ENCODE measurements at places on chromosomes 6 and 20.
A peak's percentile ranks its signal among the peaks of the same experiment; 100 is the strongest.

GRCh38 chr20:10419550-10420133, 14.4 kb downstream of the MKKS start:
- DNase-seq = no peak

GRCh38 chr6:7188492-7188891, 80.7 kb downstream of the RREB1 start:
- DNase-seq = no peak

DNA sequence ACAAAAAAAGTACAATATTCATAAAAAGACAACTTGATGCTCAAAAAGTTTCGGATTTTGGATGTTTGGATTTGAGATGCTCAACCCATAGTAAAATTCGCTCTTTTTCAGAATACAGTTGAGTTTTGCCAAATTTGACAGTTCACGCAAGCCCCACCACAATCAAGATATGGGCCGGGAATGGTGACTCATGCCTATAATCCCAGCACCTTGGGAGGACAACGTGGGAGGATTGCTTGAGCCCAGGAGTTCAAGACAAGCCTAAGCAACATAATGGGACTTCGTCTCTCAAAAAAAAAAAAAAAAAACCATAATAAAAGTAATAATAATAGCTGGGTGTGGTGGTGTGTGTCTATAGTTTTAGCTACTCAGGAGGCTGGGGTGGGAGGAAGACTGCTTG, 51.3 kb downstream of the PHF20 start:
- no peak for DNase-seq

DNA sequence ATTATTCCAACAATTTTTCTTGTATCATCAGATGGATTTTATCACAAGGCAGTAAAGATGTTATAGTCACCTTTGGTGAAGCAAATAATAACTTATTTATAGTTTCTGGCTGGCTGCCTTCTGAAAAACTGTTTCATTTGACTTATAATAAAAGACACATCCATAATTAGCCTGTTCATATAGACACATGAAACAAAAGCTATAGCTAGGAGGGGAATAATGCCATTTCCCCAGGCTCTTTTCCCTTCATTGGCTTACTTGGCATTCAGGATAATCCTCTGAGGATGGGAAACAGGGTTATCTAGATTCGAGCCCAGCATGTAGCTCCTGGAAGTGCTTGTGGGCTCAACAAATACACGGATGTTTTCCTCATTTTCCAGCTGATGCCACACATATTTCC, 17.5 kb downstream of the MMP24 start:
- DNase-seq = no peak

DNA sequence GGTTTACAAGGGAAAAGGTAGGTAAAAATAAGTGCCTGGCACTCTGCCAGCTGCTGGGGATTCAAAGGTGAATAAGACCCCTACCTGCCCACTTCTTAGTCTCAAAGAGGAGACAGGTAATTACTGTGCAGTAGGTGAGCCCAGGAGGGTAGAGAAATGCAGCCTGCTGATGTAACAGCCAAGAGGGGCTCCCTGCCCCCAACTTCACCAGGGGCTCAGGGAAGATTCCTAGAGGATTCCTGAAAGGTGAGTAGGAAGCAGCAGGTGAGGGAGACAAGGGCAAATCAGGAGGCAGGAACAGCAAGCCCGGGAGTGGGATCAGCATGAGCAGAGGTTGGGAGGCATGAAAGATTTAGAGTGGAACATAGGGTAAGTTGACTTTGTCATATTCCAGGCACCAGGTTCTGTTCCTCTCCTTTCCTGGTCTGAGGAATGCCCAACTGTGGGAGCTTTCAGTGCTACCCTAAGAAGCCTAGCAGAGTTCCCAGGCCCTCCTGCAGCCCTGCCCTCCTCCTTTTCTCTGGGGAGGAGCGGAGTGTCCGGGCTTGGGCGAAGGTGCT, 258.1 kb downstream of the LRFN2 start:
- DNase-seq = no peak

DNA sequence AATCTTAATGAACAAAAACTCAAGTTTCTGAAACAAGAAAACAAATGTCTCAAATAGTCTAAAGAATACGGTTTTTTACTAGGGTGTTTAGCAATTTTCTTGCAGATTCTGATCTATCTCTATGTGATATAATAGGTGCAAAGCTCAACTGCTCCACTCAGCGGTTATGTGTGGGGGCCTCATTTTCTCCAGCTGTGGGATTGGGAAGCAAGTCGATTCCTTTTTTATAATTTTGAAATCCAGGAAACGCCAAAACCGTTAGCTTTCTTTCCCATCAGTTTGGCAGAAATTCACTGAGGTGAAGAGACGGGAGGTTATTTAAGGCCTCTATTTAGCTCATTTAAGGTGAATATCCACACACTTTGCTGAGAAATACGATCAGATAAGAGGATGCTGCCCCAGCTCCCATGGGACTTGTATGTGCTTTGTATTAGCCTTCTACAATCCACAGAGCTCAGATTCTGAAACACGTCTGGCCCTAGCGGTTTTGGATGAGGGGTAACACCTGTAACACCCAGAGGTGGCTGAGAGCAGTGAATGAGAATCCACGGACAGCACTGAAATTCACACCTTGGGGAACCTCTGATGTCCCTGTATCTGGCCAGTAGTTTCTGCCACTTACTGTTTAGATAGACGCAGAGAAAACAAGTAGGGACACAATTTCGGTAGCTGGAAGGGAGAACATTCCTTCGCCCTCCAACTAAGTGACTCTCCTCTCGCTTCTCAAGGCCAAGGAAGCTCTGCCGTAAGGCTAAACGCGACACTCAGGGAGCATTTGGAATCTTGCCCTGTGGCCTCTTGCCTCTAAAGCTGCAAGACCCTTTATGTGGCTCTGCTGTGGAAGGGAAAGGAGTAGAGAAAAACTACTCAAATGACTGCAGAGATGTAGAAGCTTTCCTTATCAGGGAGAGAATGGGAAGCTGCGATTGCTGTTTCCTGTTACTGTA, 6.5 kb upstream of the BCAS4 start:
- peak; percentile 71 for DNase-seq

- peak; percentile 47 for DNase-seq
These were observed 162.7 kb downstream of the RALGAPA2 start for GRCh38 chr20:20549704-20550103.
